Fibroblast of lung (primary cell): ENCODE measurements at places on chromosomes 5 and 9.

- no peak for DNase-seq
These were observed 68.4 kb upstream of the RPS23 start for GRCh38 chr5:82346399-82347165.

DNA sequence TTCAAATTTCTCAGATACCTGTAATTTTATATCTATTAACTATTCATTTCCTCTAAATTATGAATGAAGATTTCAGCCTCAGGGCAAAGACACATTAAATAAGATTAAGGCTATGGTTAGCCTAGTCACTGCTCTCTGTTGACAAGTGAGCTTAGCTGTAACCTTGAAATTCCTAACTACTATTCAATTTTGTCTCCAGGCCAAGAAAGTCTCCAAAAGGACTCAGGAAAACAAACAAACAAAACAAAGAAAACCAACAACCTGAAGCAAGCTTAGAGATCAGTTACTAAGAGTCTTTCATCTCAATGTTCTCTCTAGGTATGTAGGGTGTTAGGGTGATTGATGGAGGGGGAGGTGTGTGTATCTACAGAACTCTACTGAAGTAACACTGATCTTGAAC, 9.6 kb upstream of the CTNNAL1 start:
- no peak for DNase-seq

GRCh38 chr5:143479394-143479793, 75.9 kb upstream of the NR3C1 start:
- DNase-seq = no peak

GRCh38 chr9:16236311-16236710, 634.2 kb downstream of the BNC2 start:
- peak; percentile 98 for DNase-seq

DNA sequence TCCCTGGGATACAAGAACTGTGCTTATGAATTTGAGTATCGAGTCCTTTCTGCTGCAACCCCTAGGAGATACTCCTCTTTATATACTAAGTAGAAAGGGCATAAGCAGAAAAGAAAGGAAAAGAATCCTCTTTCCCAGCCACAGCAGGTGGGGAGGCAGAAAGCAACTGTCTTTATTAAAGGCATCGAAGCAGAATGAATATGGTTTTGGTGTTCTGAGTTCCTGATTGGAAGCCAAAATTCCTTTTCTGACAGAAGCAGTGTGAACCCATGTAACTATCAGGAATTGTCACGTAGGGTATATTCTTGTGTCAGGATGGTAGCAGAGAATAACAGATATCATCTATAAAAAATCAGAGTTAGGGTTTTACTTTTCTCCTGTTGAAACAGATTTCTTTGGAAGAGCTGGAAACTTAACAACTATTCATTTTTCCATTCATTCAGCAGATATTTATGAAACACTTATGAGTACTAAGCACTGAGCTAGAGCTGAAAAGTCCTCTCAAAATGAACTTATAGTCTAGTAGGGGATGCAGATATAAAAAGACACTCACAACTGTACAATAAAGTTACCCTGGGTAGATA, 96.5 kb upstream of the LHFPL2 start:
- DNase-seq = peak; percentile 34
